Tibial artery (tissue), 4 donors: ENCODE measurements at places on chromosomes 1 and 21.

DNA sequence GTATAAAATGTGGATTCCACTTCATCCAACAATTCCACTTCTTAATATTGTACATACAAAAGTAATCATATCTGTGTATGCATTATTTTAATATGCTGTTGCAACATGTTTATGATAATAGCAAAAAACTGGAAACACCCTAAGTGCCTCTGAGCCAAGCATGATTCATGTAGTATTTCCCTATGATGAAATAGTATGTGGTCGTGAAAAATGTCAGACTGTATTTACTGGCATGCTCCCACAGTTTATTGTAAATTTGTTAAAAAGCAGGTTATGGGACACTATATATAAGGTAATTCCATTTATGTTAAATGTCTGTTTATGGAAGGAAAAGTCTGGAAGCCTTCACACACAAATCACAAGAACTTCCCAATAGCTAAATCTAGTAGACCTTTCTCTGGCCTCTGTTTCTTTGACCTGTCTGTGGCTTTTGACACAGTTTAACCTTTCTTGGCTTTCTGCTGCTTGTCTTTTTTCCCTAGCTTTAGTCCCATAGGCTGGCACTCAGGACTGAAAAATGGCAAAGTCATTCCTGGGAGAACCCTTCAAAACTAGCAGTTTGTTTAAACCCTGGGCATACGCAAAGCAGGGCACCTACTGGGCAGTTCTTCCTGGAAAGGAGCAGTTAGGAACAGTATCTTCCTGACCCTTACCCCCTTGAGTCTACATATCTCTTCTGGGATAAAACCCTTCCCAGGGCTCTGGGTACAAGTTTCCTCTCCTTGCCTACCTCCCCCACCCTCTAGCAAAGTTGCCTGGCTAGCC, 65.4 kb upstream of the ARTN start:
- DNase-seq, result no peak
- no peaks in the 10 kb centered on the region for H3K36me3 ChIP-seq
- peak overlapping the region; percentile 23 for H3K27ac ChIP-seq
- no peak overlapping the region for H3K4me3 ChIP-seq

- DNase-seq, result no peak
- no peaks in the 10 kb centered on the region for H3K36me3 ChIP-seq
- no peak overlapping the region for H3K27ac ChIP-seq
- no peak overlapping the region for H3K4me3 ChIP-seq
- H3K4me1 ChIP-seq, result peaks cover 25% of the 10 kb centered on the region
Observed at GRCh38 chr21:29233611-29234540, 64.8 kb upstream of the BACH1 start.

DNA sequence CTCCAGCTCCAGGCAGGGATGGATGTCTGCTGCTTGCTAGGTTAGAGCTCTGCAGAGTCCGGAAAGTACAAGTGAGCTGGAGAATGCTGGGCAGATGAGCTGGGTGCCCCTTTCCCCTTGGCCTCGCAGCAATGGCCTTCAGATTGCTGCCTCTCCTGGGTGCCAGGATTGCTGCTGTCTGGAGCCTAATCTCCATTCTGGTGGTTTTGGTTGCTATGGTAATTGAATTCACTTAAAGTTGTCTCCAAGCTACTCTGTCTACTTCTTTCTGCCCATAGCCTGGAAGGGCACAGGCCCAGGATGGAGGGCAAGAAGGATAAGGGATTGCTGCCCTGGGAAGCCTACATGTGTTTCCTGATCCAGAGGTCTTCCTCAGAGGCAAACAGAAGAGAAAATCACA, 14.6 kb upstream of the KCND3 start:
- no peak overlapping the region for H3K27ac ChIP-seq
- no peaks in the 10 kb centered on the region for H3K27me3 ChIP-seq
- no peak for DNase-seq
- H3K36me3 ChIP-seq, result no peaks in the 10 kb centered on the region
- H3K4me1 ChIP-seq, result no peaks in the 10 kb centered on the region
- no peak overlapping the region for H3K4me3 ChIP-seq

DNA sequence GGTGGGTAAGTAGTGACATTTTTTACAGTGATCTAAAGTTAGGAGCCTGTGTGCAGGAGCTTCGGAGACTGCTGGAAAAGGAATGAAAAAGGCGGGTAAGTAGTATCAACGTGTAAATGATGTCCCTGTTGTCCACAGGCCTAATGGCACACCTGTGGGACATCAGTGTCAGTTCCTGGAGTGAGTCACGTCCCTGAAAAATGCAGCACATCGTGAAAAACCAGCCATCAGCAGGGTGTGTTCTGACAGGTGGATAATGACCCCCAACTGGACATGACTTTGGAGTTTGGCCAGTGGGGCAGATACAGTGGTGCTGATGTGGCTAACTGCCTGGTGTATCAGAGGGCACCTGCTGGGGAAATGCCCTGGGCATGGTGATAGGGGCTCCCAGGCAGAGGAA, 12.0 kb upstream of the PRDM15 start:
- peaks cover 7% of the 10 kb centered on the region for H3K4me1 ChIP-seq
- no peak overlapping the region for H3K27ac ChIP-seq
- DNase-seq, result no peak
- H3K27me3 ChIP-seq, result no peaks in the 10 kb centered on the region

DNA sequence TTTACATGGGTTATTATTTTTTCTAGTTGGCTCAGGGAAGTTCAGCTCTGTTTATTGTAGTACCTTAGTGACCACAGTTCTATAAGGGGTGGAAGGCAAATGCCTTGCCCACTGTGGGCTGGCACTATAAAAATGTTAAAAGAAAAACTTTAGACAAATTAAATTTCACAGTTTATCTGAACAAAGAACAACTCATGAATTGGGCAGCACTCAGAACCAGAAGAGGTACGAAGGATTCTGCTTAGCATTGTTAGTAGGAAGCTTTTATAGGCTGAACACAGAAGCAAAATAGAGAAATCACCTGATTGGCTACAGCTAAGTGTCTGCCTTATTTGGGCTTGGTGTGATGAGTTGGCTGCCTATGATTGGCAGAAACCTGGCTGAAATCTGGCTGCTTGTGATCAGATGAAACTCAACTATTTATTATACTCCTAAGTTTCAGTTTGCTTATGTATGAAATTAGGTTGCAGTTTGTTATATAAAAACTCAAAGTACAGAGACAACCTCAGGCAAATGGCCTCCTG, 35.8 kb upstream of the SLC35D1 start:
- H3K27ac ChIP-seq, result no peak overlapping the region
- no peaks in the 10 kb centered on the region for H3K4me1 ChIP-seq
- DNase-seq, result no peak
- no peak overlapping the region for H3K4me3 ChIP-seq
- H3K27me3 ChIP-seq, result no peaks in the 10 kb centered on the region
- no peaks in the 10 kb centered on the region for H3K36me3 ChIP-seq

GRCh38 chr1:106954661-106955229, 101.7 kb upstream of the PRMT6 start:
- no peaks in the 10 kb centered on the region for H3K36me3 ChIP-seq
- H3K27me3 ChIP-seq, result no peaks in the 10 kb centered on the region
- H3K4me1 ChIP-seq, result no peaks in the 10 kb centered on the region
- H3K27ac ChIP-seq, result no peak overlapping the region
- no peak for DNase-seq

- H3K36me3 ChIP-seq, result no peaks in the 10 kb centered on the region
- no peaks in the 10 kb centered on the region for H3K27me3 ChIP-seq
- DNase-seq, result peak; percentile 69
- H3K27ac ChIP-seq, result no peak overlapping the region
- H3K4me3 ChIP-seq, result no peak overlapping the region
- no peaks in the 10 kb centered on the region for H3K4me1 ChIP-seq
Observed at GRCh38 chr1:12135612-12136011, 31.2 kb upstream of the TNFRSF1B start.

- H3K4me1 ChIP-seq, result no peaks in the 10 kb centered on the region
- no peaks in the 10 kb centered on the region for H3K27me3 ChIP-seq
- H3K4me3 ChIP-seq, result no peak overlapping the region
- no peak overlapping the region for H3K27ac ChIP-seq
- H3K36me3 ChIP-seq, result no peaks in the 10 kb centered on the region
Observed at GRCh38 chr1:221509575-221510355, 232.1 kb downstream of the DUSP10 start.

DNA sequence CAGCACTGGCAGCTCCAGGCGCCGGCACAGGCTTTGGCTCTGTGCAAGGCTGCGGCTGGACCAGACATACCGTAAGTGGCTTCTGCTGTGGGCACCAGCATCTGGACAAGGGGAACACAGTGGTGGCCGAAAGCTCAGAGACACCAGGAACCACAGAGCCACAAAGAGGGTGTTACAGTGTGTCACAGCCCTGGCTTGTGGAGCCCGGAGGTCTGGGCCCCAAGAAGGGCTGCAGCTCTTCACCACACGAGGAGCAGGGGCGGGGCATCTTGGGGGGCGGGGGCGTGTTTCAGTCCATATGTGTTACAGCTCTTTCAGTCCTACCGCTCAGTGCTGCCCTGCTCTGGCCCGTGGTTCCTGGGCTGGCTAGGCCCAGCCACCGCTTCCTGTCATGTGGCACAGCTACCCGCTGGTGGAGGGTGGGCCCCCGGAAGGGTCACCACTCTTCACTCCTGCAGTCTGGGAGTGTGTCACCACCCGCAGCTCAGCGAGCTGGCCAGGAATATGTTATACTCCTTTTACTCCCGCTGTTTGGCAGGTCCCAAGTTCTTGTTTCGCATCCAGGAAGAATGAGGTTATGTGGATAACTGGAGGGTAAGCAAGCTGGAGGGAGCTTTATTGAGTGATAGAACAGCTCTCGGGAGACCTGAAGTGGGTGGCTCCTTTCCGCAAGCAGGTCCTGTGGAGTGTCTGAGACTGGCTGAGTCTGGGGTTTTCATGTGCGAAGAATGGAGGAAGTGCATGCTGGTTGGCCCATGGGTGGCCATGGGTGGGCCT, 3.3 kb upstream of the LSM10 start:
- no peaks in the 10 kb centered on the region for H3K36me3 ChIP-seq
- H3K27me3 ChIP-seq, result no peaks in the 10 kb centered on the region
- H3K27ac ChIP-seq, result peak overlapping the region; percentile 41
- peak; percentile 82 for DNase-seq
- peak overlapping the region; percentile 20 for H3K4me3 ChIP-seq

DNA sequence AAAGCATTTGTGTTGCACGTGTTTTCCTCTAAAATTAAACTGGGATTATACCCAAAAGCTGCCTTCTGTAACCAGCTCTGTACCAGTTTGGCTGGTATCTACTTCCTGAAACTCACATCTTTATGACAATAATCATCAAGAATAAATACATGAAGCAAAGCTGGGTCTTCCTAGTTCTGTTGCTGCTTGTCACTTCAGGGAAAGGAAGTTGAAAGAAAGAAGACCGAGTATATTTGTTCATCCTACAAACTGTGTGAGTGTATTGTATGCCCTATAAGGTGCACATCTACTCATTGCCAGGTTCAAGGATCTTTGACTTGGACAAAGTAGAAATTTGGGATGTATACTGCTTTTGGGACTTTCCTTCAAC, 29.1 kb upstream of the IFNGR2 start:
- no peaks in the 10 kb centered on the region for H3K4me1 ChIP-seq
- H3K36me3 ChIP-seq, result no peaks in the 10 kb centered on the region
- H3K4me3 ChIP-seq, result no peak overlapping the region
- no peak overlapping the region for H3K27ac ChIP-seq
- DNase-seq, result no peak

DNA sequence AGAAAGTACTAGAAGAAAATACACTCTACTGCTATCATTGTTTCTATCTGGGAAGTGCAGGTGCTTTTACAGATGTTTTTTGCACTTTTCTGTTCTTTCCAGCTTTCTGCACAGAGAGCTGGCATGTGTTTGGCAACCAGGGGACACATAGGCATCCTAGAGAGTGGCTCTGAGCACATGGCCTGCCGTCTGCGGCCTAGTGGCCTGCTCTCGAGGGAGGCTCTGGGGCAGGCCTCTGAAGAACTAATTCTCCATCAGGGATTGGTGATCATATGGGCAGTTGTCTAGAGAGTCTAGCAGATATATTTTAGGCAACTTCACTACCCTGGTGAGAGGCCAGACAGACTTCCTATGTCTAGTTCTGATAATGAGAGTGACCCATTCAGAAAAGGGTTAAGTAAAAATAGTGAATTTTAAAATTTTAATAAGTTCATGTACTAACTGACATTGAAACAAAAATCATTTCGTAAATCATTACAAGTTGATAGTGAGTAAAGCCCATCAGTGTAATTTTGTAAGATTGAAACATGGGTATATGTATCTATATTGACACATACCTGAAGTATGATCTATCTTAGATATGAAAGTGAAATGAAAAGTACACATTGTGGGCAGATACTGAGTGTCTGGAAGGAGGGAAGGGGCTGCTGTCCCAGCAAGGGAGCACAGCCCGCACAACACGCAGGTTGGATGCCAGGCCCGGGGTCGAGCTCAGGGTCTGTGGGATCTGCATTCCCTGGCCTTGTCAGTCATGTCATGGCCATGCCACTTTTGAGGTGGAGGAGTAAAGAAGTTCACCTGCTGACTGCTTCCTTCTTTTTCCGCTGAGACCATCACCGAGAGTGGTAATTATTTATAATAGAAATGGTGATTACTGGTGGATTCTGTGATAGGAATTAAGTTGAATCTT, 79.8 kb downstream of the PCBP3 start:
- no peaks in the 10 kb centered on the region for H3K4me1 ChIP-seq
- H3K4me3 ChIP-seq, result no peak overlapping the region
- no peak overlapping the region for H3K27ac ChIP-seq
- H3K27me3 ChIP-seq, result no peaks in the 10 kb centered on the region
- DNase-seq, result no peak
- no peaks in the 10 kb centered on the region for H3K36me3 ChIP-seq

DNA sequence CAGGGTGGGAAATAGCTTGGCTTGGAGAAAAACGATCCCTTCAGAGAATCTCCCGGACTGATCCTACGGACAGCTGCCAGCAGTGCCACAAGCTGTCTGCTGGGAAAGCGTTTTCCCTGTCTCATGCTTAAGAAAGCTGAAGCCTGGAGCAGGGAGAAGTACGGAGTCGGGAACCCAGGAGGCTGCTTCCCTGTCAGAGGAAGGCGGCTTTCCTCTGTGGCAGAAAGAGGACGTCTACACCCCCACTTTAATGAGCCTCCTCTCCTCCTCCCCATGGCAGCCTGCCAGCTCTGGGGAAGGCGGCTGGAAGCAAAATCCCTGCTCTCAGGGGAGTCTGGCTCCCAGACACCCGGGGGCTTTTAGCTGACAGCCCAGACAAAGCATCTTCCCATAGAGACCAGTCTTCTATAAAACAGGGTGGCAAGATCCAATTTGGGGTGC, 7.3 kb downstream of the KIF21B start:
- H3K4me1 ChIP-seq, result peaks cover 31% of the 10 kb centered on the region
- no peak overlapping the region for H3K27ac ChIP-seq
- H3K27me3 ChIP-seq, result peaks cover 43% of the 10 kb centered on the region
- no peak for DNase-seq
- H3K4me3 ChIP-seq, result no peak overlapping the region

GRCh38 chr1:66450847-66451246, 83.1 kb upstream of the SGIP1 start:
- peak overlapping the region; percentile 74 for H3K27ac ChIP-seq
- H3K36me3 ChIP-seq, result no peaks in the 10 kb centered on the region
- no peaks in the 10 kb centered on the region for H3K4me1 ChIP-seq
- no peak overlapping the region for H3K4me3 ChIP-seq

GRCh38 chr1:36385410-36386264, at the start of gene STK40:
TSS of gene STK40 (minus strand) at chr1:36385924. CDS start at chr1:36361332, 24,592 bp downstream.
- peak within 1 kb of the TSS; percentile 94 for H3K4me3 ChIP-seq
- H3K4me1 ChIP-seq, result peaks cover 8% of the 10 kb centered on the region
- peak within 1 kb of the TSS; percentile 95 for H3K27ac ChIP-seq
- H3K36me3 ChIP-seq, result no peaks in the 10 kb centered on the region
- H3K27me3 ChIP-seq, result no peaks in the 10 kb centered on the region
